ENCODE measurements at places on chromosomes 6 and 20. TPM values are rescaled to one million over a fixed set of nuclear protein-coding genes. Genes with fewer than 3 reads are reported as not detected.

GRCh38 chr20:17873410-17874270 is 95.0 kb downstream of the SNX5 start:
- no peaks in the 10 kb centered on the region for H3K4me1 ChIP-seq
- DNase-seq, result peak; percentile 94
- H3K4me3 ChIP-seq, result no peak overlapping the region
- no peak overlapping the region for H3K27ac ChIP-seq

Gene SCGN
- not detected for total RNA-seq

DNA sequence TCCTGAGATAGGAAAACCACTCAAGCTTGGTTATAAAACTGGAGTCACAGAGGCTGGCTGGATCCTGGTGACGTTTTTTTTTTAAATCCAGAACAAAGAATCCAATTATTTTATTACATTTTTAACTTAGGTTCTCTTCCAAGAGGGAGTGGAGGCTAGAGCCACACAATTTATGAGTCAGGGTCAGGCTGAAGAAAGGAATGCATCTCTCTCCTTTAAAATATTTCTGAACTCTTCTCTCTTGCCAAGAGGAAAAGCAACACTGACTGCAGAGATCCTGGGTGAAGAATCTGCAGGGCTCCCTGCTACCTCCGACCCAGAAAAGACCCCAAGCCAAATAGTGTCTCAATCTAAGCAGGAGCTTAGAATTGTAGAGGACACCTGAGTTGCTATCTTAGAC is 88.5 kb upstream of the SSTR4 start:
- H3K36me3 ChIP-seq, result no peaks in the 10 kb centered on the region
- H3K4me1 ChIP-seq, result no peaks in the 10 kb centered on the region
- DNase-seq, result no peak
- H3K27me3 ChIP-seq, result no peaks in the 10 kb centered on the region

- no peak overlapping the region for H3K27ac ChIP-seq
- H3K4me1 ChIP-seq, result no peaks in the 10 kb centered on the region
- DNase-seq, result no peak
- H3K36me3 ChIP-seq, result no peaks in the 10 kb centered on the region
Measured at GRCh38 chr20:60070791-60071190, 112.6 kb downstream of the CDH26 start.

Gene RSPH4A
- total RNA-seq, result 0.48 TPM

DNA sequence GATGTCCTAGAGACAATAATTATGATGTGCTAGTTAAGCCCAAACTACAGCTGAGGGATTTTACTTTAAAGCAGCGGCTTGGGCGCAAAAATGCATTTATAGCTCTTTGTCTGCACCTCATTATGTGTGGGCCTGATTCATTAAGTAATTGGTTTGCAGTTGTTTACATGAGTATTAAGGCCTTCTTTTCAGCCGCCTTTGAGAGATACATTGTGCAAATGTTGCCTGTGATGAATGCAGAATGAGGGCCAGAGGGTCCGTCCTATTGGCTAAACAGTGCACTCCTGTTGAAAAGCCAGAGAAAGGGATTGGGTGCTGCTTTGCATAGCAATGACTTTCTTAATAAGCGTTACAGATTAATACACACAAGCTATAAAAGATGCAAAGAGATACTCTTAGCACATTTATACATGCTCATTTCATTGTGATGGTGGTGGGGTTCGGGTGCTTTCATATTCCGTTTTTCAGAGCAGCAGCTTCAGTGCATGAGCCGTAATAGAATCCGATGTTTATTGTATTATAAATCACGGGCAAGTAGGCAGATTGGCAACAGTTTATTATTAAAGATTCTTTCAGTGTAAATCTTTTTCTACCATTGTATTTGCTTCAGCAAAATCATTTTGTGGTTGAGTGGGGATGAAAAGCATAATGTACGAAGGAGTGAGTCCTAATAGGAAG is 68.2 kb upstream of the XRN2 start:
- H3K4me1 ChIP-seq, result no peaks in the 10 kb centered on the region
- DNase-seq, result no peak
- no peak overlapping the region for H3K4me3 ChIP-seq
- no peak overlapping the region for H3K27ac ChIP-seq

Gene CDH26
- total RNA-seq, result 4.5 TPM

Gene ADAM33
- 39.8 TPM for total RNA-seq

GRCh38 chr20:13915284-13915683 is 75.1 kb downstream of the SEL1L2 start:
- no peaks in the 10 kb centered on the region for H3K36me3 ChIP-seq
- DNase-seq, result no peak
- no peak overlapping the region for H3K27ac ChIP-seq
- H3K4me3 ChIP-seq, result no peak overlapping the region
- no peaks in the 10 kb centered on the region for H3K4me1 ChIP-seq

DNA sequence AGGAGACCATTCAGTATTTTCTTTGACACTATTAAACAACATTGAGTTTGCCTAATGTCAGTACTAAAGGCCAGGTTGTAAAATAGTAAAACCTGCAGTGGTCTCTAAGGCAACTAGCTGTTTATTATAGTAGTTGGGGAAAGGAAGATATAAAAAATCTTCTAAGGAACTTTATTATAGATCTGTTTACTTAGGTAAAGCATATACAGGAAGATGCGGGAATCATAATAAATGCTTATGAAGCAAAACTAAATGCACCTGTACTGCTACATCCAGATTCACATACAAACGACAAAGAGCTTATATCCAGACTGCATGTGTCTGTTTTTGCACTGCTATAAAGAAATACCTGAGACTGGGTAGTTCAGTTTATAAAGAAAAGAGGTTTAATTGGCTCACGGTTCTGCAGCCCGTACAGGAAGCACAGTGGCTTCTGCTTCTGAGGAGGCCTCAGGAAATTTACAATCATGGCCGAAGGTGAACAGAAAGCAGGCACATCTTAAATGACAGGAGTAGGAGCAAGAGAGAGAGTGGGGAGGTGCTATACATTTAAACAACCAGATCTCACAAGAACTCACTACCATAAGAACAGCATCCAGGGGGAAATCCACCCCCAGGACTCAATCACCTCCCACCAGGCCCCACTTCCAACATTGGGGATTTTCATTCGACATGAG is 8.7 kb upstream of the TRIM39 start:
- no peak overlapping the region for H3K27ac ChIP-seq
- no peaks in the 10 kb centered on the region for H3K4me1 ChIP-seq
- H3K36me3 ChIP-seq, result no peaks in the 10 kb centered on the region
- no peak overlapping the region for H3K4me3 ChIP-seq

- H3K27me3 ChIP-seq, result no peaks in the 10 kb centered on the region
- peaks cover 3% of the 10 kb centered on the region for H3K4me1 ChIP-seq
- H3K27ac ChIP-seq, result no peak overlapping the region
- H3K36me3 ChIP-seq, result no peaks in the 10 kb centered on the region
- no peak overlapping the region for H3K4me3 ChIP-seq
Measured at GRCh38 chr6:136673571-136673970, 118.7 kb downstream of the MAP3K5 start.

GRCh38 chr20:53085720-53086119 is 113.6 kb downstream of the TSHZ2 start:
- no peaks in the 10 kb centered on the region for H3K36me3 ChIP-seq
- DNase-seq, result no peak
- no peak overlapping the region for H3K27ac ChIP-seq
- no peaks in the 10 kb centered on the region for H3K4me1 ChIP-seq
- H3K27me3 ChIP-seq, result no peaks in the 10 kb centered on the region
